ENCODE measurements at places on chromosomes 1 and 21.

DNA sequence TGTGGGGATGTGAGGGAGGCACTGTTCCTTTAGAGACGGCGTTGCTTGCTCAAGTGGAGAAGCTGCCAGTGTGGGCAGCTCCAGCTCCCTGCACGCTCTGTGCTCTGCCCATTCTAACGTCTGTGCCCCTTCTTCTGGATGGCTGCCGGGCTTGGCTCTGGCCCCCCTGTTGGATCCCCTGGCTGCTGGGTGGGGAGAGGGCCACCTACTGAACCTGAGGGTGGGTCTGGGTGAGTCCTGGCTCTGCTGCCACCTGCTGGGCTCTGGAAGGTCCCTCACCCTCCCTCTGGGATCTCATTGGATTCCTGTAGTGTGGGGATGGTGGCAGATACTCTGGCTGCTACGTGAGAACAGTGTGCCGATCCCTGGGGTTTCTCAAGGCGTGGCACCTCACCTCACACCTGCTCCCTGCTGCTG lies 5.0 kb downstream of the PFKL start:
- DNase-seq = peak; percentile 34

- no peak for DNase-seq
These were observed 16.3 kb downstream of the IER5 start for GRCh38 chr1:181104790-181105133.

DNA sequence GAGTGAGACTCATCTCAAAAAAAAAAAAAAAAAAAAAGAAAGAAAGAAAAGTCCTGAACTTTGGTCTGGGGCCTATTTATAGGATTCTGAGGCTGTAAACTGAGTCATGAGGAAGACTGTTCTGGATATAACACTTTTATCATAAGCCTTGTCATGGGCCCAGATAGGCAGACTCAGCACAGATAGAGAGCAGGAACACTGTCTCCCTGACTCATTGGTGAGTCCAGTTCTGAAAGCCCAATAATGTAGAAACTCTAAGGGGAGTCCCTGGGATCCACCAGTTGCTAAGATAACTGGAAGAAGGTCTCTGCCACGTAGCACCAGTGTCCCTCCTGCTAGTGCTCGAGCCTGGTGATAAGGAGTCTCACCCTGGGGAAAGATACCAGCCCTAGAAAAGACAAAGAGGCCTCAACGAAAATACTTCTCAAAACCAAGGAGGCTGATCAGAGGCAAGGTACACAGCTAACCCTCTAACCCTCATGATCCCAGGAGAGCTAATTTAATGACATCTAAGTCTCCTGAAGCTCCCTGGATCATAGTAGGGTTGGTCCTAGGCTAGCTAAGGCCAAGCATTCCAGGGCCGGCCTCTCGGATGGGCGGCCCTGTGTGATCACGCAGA lies 43.5 kb downstream of the LPAR3 start:
- DNase-seq = no peak

DNA sequence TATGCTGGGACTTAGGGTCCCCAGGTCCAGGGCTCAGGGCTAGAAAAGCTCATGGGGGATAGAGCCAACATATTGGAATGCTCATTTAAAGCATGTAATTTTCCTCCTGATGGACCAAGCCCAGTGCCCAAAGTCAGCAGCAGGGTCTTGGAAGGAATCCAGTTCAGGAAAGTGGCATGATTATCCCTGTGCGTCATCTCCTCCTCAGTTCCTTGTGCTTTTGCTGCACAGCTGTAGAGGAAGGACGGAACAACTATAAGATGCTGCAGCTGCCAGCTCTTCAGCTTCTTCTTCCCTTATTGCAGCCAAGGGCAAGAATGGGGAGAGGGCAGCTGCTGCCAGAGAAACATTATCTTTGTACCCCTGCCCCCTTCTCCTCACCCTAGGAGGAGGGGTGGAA lies 58.4 kb downstream of the OVGP1 start:
- no peak for DNase-seq

- no peak for DNase-seq
These were observed 6.6 kb upstream of the NSUN4 start for GRCh38 chr1:46334030-46334384.

GRCh38 chr21:38989745-38990423 lies 184.2 kb downstream of the ETS2 start:
- no peak for DNase-seq

DNA sequence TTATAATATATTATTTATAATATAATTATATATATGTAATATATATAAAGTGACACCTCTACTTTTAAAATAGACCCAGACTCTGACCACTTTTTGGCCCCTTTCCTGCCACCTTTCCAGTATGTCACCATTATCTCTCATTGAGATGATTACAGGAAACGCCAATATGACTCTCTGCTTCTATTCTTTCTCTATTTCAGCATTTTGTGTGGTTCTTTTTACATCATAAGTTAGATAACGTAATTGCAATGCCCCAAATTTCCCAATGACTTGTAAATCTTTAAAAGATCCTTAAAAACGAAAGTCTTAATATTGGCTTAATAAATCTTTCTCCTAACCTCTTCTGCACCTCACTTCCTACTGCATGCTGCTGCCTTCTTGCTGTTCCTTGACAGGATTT lies 8.1 kb upstream of the GBP5 start:
- no peak for DNase-seq

- peak; percentile 64 for DNase-seq
These were observed 7.4 kb downstream of the IRF2BP2 start for GRCh38 chr1:234602334-234603220.

- no peak for DNase-seq
These were observed 75.2 kb downstream of the MPZL1 start for GRCh38 chr1:167797015-167797414.

- no peak for DNase-seq
These were observed 10.3 kb downstream of the SLC6A17 start for GRCh38 chr1:110160538-110161100.

DNA sequence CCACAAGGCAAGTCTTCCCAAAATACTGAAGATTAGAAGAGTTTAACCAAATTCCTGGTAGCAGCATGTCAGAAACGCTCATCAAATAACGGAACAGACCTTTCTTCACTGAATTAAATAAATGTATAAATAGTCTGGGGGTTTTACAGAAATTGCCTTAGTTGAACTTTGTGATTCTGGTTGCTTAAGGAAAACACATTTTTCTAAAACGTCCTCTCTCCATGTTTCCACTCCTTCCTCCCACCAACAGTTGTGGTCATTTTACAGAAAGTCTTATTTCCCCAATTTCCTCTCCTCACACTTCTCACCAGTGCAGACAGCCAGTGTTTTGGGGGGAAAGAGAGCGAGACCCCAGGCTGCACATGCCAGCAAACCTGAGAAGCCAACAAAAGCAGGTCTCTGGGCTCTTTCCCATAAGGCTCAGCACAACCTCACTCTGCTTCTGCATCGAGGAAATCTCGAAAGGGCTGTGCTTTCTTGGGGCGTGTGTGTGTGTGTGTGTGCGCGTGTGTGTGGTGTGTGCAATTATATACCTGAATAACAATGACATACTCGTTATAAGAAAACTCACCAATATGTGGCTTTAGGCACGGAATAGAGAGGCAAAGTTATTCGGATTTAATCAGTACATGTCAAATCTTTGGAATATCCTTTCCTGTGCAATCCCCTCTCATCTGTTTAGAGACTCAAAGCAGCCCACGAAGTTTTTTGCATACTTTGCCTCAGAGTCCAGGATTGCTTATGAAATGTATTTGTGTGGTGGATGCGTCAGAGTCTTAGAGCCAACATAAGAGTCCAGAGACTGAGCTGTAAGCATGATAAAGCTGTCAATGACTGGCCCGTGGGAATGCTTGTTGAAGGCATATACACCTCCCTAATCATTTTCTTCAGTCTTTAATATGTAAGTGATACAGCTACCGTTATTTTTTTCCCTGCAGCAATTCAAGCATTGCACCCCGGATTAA lies 2.0 kb downstream of the KCNJ15 start:
- no peak for DNase-seq

DNA sequence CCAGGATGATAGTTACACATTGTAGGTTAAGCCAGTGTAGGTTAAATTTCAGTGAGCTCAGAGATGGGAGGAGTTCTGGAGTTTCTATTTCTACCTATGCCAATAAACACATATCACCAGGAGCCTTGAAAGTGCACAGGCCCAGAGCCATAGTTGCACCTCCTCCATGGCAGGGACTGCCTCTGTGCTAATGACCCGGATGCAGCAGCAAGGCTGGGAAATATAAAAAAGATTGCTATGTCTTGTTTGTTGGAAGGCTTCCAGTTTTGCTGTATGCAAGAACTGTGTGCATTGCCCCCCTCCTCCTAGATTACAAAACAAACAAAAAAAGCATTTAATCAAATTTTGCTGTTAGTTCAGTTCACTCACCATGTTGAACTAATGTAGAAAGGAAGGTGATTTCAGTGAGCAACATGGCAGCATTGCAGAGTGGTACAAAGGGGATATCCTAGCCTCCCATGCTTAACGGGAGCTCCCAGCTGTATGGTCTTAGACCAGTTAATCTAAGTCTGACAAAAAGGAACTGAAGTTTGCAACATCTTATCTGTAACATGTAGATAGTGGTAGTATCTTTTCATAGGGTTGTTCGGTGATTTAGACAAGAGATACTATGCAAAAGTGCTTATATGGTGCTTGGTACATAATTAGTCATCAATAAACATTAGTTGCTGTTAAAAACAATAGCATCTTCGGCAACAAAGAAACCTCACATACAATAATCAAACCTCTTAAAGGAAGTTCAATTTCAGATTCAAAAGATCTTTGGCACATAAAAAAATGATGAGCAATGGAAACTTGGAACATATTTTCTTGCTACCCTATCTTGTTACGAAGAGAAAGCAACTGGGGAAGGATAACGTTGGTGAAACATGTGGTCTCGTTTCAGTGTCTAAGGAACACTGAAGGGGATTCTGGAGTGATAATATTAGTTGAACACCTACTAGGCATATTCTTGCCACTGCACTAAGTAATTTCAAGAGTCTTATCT lies 309.5 kb downstream of the ASTN1 start:
- DNase-seq = no peak

DNA sequence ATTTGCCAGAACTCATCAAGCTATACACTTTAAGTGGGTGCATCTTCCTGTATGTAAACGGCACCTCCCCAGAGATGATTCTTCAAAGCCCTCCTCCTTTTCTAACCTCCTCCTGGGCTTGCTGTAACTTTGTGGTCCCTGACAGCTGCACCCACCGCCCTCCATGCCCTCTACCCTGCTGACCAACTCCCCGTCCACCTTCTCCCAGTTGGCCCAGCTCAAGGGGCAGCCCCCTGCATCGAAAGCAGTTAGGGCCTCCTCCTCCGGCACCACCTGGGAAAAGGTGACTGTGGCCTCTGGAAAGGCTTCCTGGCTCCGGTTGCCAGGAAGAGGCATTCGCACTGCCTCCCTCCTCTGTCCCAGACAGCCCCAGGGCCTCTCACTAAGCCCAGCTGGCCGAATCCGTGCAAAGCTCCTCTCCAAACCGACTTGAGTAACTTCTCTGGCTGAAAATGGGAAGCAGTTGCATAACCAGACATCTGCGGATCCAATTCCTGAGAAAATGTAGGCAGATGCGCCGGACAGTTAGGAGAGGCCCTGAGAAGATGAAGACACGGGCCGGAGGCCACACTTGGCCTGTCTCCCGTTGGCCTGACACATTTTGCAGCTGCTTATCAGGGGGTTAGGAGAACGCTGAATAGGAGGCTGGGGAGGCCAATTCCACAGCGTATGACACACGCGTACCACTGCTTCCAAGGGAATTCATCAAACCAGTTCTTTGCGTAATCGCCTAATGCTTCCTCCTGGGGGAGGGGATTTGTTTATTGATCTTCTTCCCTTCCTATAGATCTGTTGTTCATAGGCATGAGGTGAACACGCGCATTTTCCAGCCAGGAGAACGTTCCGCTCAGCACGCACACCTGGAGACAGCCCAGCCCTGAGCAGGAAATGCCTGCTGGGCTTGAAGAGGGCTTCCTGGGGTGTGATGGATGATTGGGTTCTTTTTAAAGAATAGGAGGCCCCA lies 48.7 kb upstream of the COL6A2 start:
- DNase-seq = no peak

- no peak for DNase-seq
These were observed 21.0 kb upstream of the IFFO2 start for GRCh38 chr1:18977428-18977827.

DNA sequence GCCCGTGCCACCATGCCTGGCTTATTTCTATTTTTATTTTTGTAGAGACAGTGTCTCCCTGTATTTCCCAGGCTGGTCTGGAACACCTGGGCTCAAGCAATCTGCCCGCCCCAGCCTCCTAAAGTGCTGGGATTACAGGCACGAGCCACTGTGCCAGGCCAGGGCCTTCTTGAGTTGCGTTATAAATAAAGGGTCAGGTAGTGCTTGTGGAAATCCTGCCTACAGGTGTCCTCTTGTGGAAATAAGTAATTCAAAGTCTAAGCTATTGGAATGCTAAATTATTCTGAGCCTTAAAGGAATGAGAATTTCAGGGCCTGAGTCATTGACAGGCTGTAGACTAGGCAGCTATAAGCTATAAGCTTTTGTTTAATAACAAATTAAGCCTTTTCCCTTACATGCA lies 8.1 kb upstream of the SFT2D2 start:
- DNase-seq = no peak

GRCh38 chr1:87045761-87046304 lies 131.4 kb downstream of the HS2ST1 start:
- peak; percentile 50 for DNase-seq

DNA sequence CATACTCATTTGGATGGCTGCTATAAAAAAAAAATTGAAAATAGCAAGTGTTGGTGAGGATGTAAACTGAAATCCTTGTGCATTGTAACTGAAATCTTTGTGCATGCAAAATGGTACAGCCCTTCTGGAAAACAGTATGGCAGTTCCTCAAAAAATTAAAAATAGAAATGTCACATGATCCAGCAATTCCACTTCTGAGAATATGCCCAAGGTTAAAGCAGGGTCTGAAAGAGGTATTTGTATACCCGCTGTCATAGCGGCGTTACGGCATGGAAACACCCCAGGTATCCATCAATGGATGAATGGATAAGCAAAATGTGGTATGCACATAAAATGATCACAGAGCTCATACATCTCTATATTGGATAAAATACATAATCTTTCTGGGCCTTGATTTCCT lies 116.7 kb downstream of the RUSC1 start:
- no peak for DNase-seq

DNA sequence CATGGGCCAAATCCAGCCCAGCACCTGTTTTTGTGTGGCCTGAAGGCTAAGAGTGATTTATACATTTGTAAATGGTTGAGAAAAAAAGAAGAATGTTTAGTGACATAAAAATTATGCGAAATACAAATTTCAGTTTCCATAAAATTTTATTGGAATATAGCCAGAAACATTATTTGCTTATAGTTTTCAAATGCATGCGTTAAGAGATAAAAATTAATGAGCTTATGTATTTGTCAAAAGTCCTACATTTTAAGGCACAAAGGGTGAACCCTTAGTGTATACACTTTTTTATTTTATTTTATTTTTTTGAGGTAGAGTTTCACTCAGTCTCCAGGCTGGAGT lies 2.1 kb downstream of the MORC3 start:
- no peak for DNase-seq

GRCh38 chr1:63634471-63634870 lies 41.3 kb downstream of the PGM1 start:
- no peak for DNase-seq

DNA sequence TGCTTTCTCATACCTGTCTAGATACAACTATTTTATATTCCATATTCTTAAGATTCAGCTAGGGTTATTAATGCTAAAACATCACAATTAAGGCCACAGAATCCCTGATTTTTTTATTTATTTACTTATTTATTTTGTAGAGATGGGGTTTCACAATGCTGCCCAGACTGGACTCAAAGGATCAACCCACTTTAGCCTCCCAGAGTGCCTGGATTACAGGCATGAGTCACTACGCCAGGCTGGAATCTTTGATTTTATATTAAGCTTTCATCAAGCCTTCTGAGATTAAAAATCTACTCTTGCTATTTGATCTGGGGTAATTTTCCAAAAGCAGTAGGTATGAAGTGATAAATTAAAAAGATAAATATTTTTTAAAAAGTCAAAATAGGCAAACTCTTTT lies 38.9 kb downstream of the MCOLN2 start:
- DNase-seq = no peak
